ENCODE measurements at places on chromosomes 3 and 15.

DNA sequence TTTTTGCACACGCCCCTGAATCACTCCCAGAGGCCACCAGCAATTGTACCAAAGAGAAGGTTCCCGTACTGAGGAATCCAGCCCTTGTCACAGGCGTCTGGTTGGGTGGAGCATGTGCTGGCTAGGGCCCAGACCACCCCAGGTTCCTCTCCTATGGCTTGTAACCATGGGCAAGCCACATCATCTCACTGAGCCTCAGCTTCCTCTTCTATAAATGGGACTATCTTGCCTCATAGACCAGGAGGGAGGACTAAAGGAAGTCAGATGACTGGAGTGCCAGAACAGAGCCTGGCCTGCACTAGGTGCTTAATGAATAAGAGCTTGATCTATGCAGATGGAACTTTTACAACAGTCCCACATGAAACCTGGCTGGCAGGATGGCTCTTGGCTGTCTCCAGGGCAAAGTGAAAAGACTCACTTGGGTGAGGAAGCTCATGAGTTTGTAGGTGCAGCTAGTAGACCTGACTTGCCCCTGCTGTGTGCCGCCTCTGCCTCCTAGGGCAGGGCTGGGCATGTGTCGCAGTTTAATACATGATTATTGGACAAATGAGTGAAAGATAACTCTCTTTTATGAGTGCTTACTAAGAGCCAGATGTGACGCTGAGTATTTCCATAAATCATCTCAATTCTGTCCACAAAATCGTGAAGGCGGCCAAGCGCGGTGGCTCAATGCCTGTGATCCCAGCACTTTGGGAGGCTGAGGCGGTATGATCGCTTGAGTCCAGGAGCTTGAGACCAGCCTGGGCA is 29.3 kb downstream of the CTSH start:
- no peak overlapping the region for H3K4me3 ChIP-seq
- no peak overlapping the region for H3K27ac ChIP-seq
- DNase-seq = no peak
- H3K36me3 ChIP-seq = no peaks in the 10 kb centered on the region
- H3K4me1 ChIP-seq = peaks cover 3% of the 10 kb centered on the region

DNA sequence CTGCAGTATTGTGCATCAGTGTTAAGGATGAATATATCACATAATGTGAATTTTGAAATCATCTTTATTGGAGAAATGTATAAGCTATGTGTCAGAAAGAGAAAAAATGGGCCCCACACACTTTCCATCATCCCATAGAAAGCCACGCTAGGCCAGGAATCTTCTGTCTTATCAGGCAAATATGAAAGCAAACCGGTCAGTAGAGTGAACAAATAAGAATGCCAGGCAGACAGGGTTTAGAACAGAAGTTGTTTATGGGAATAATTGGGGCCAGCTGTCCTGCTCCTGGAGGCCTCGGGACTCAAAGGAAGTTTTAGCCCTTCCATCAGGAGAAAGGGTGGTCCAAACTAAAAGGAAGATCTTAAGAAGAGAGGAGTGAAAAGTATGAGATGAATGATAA is 39.5 kb downstream of the ZNF280D start:
- H3K27me3 ChIP-seq = no peaks in the 10 kb centered on the region
- H3K4me3 ChIP-seq = no peak overlapping the region

- DNase-seq = no peak
- no peaks in the 10 kb centered on the region for H3K36me3 ChIP-seq
- H3K4me1 ChIP-seq = peaks cover 18% of the 10 kb centered on the region
- no peak overlapping the region for H3K27ac ChIP-seq
- H3K4me3 ChIP-seq = no peak overlapping the region
- no peaks in the 10 kb centered on the region for H3K27me3 ChIP-seq
These were observed 24.8 kb downstream of the CBLB start for GRCh38 chr3:105843994-105844393.

- no peak overlapping the region for H3K27ac ChIP-seq
- H3K27me3 ChIP-seq = no peaks in the 10 kb centered on the region
- H3K36me3 ChIP-seq = no peaks in the 10 kb centered on the region
- H3K4me3 ChIP-seq = no peak overlapping the region
These were observed 134.2 kb downstream of the RPL22L1 start for GRCh38 chr3:170735821-170736220.
